ENCODE measurements at places on chromosomes 7 and 10. TPM values are rescaled to one million over a fixed set of nuclear protein-coding genes. Genes with fewer than 3 reads are reported as not detected.

The CCDC3 gene
- polyA plus RNA-seq = 8.4 TPM

The DEPP1 gene
- 13.4 TPM for polyA plus RNA-seq

The ZC3HAV1L gene
- polyA plus RNA-seq = 13.1 TPM

The COBL gene
- 30.5 TPM for polyA plus RNA-seq

The CUTC gene
- 26.4 TPM for polyA plus RNA-seq

The FRMD4A gene
- 19.8 TPM for polyA plus RNA-seq

The DNAJC30 gene
- 7.9 TPM for polyA plus RNA-seq

The GIMAP6 gene
- 10.7 TPM for polyA plus RNA-seq

The TCAF2 gene
- polyA plus RNA-seq = 0.99 TPM

The C7orf57 gene
- 0.28 TPM for polyA plus RNA-seq

The ALOX5 gene
- 17.6 TPM for polyA plus RNA-seq

The PCLO gene
- polyA plus RNA-seq = 10.7 TPM

The SRI gene
- 315 TPM for polyA plus RNA-seq

- peaks cover 4% of the 10 kb centered on the region for H3K36me3 ChIP-seq
- no peaks in the 10 kb centered on the region for H3K4me1 ChIP-seq
- no peak overlapping the region for H3K4me3 ChIP-seq
These were observed 74.8 kb upstream of the RPA3 start for GRCh38 chr7:7793249-7793648.

DNA sequence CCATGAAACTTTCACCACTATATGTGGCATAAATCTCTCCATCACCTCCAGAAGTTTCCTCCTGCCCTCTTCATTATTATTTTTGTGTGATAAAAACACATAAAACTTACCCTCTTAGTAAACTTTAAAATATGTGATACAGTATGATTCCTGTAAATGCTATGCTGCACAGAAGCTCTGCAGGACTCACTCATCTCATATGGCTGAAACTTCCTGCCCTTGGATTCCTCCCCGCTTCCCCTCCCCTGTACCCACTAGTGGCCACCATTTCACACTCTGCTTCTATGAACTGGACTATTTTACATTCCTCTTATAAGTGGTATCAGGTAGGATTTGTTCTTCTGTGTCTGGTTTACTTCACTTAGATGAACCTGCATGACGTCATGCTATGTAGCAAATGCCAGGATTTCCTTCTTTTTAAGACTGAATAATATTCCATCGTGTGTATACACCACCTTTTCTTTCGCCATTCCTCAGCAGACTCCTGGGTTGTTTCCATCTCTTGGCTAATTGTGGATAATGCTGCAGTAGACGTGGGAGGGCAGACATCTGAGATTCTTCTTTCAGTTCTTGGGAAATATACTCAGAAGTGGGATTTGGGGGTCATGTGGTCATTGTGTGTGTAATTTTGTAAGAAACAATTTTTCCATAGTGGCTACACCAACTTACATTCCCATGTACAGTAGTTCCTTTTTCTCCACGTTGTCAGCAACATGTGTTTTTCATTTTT is 335.2 kb downstream of the SDK1 start:
- H3K27ac ChIP-seq = no peak overlapping the region
- no peaks in the 10 kb centered on the region for H3K4me1 ChIP-seq
- H3K36me3 ChIP-seq = no peaks in the 10 kb centered on the region

- no peaks in the 10 kb centered on the region for H3K27me3 ChIP-seq
- H3K36me3 ChIP-seq = no peaks in the 10 kb centered on the region
- peak; percentile 90 for DNase-seq
- H3K27ac ChIP-seq = peak within 1 kb of the TSS; percentile 78
- peaks cover 6% of the 10 kb centered on the region for H3K4me1 ChIP-seq
These were observed at the start of gene FKBP9 for GRCh38 chr7:32957326-32958045. Gene FKBP9, plus strand, starts transcription at chr7:32957440. Its CDS starts 134 bp downstream, at chr7:32957574.

GRCh38 chr10:88042160-88043100 is 179.0 kb downstream of the PTEN start:
- H3K27ac ChIP-seq = peak overlapping the region; percentile 56
- DNase-seq = no peak
- H3K27me3 ChIP-seq = no peaks in the 10 kb centered on the region
- no peaks in the 10 kb centered on the region for H3K36me3 ChIP-seq

- H3K36me3 ChIP-seq = peaks cover 37% of the 10 kb centered on the region
- no peak overlapping the region for H3K4me3 ChIP-seq
- no peak for DNase-seq
- no peaks in the 10 kb centered on the region for H3K4me1 ChIP-seq
These were observed 11.8 kb downstream of the AGK start for GRCh38 chr7:141562972-141563371.

DNA sequence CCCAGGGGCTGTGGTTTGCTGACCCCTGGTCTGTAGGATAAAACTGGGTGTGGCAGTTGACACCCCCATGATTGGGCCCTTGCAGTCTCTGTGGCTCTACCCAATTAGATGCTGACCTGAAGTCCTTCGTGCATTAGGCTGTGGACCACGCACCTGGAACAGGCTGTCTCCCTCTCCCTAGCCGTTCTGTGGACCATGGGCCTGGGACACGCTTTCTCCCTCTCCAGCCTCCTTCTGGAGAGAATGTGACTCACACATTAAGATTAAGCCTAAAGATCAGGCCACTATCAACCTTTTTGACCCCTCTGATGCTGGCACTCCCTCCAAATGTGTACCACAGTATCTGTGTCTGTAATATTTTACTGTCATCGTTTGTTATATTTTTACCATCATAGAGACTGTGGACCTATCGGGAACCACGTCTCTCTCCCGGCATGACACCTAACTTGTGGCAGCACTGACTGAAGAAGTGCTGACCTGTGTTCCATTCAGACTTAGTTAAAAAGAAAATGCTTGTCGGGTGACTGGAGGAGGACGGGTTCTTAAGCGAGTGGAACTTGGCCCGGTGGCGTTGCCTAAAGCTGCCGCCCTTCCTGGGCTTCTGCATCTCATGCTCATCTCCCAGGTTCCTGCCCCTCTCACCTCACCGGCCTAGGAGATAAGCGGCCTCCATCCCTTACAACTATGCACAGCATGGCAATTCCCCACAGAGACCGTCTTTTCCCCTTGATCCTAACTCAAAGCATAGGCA is 92.8 kb downstream of the WDR37 start:
- no peaks in the 10 kb centered on the region for H3K36me3 ChIP-seq
- no peak overlapping the region for H3K4me3 ChIP-seq
- no peak overlapping the region for H3K27ac ChIP-seq
- H3K4me1 ChIP-seq = no peaks in the 10 kb centered on the region
- no peak for DNase-seq
- H3K27me3 ChIP-seq = no peaks in the 10 kb centered on the region

GRCh38 chr10:99777918-99778714 is 4.3 kb upstream of the ABCC2 start:
- H3K36me3 ChIP-seq = no peaks in the 10 kb centered on the region
- DNase-seq = peak; percentile 69
- H3K27me3 ChIP-seq = no peaks in the 10 kb centered on the region
- H3K27ac ChIP-seq = peak overlapping the region; percentile 95
- peaks cover 54% of the 10 kb centered on the region for H3K4me1 ChIP-seq
- H3K4me3 ChIP-seq = no peak overlapping the region

GRCh38 chr7:80134536-80135308 is at the start of gene GNAI1:
Gene GNAI1, plus strand, starts transcription at chr7:80134831. Its CDS starts 330 bp downstream, at chr7:80135161.
- peak; percentile 81 for DNase-seq
- no peaks in the 10 kb centered on the region for H3K27me3 ChIP-seq
- H3K27ac ChIP-seq = peak within 1 kb of the TSS; percentile 73
- H3K4me3 ChIP-seq = peak within 1 kb of the TSS; percentile 96
- peaks cover 3% of the 10 kb centered on the region for H3K4me1 ChIP-seq

GRCh38 chr7:156147756-156148504 is 335.7 kb upstream of the SHH start:
- DNase-seq = no peak
- H3K36me3 ChIP-seq = no peaks in the 10 kb centered on the region
- no peaks in the 10 kb centered on the region for H3K27me3 ChIP-seq

- H3K4me3 ChIP-seq = no peak overlapping the region
- H3K4me1 ChIP-seq = no peaks in the 10 kb centered on the region
- no peak overlapping the region for H3K27ac ChIP-seq
- H3K36me3 ChIP-seq = no peaks in the 10 kb centered on the region
- no peak for DNase-seq
These were observed 27.9 kb upstream of the WDR11 start for GRCh38 chr10:120823266-120823665.

GRCh38 chr7:94957061-94957460 is 49.7 kb downstream of the PPP1R9A start:
- H3K36me3 ChIP-seq = no peaks in the 10 kb centered on the region
- peak overlapping the region; percentile 60 for H3K27ac ChIP-seq
- H3K4me1 ChIP-seq = peaks cover 9% of the 10 kb centered on the region
- no peak overlapping the region for H3K4me3 ChIP-seq
- DNase-seq = peak; percentile 70
- H3K27me3 ChIP-seq = no peaks in the 10 kb centered on the region

- no peaks in the 10 kb centered on the region for H3K36me3 ChIP-seq
- no peak overlapping the region for H3K4me3 ChIP-seq
- DNase-seq = no peak
- no peaks in the 10 kb centered on the region for H3K27me3 ChIP-seq
These were observed 236.6 kb upstream of the MYO3A start for GRCh38 chr10:25697412-25697811.

DNA sequence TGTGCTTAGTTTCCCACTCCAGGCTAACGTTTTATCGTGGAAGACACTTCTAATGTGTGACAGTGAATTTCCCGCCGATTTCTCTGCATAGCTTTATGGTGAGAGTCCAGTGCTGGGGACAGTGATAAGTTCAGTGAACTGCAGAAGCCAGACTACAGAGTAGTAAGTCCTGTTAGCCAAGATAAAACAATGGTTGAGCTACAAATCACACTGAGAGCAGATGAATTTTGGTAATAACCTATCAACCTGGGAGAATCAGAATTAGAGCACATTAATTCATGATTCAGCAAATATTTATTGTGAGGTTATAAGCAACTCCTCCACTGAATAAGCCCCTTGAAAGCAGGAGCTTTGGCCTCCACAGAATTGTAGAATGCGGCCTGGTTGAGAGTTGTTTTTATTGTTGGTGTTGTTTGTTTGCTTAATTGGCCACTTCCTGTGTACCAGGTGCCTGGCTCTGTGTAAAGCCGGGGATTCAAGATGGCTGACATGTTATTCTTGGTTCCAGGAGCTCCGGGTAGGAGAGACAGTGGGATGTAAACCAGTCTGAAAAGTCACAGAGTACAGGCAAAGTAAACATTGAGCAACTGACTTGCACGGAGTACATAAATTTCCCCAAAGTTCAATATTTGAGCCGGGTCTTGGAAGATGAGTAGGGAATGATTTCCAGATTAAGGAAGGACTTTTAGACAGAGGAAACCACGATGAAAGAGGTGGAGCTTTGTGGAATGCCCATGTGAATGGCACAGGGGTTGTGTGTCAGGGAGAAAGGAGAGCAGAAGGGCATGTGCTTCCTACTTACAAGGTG is 112.7 kb downstream of the SNX10 start:
- H3K4me1 ChIP-seq = peaks cover 3% of the 10 kb centered on the region
- no peaks in the 10 kb centered on the region for H3K36me3 ChIP-seq
- H3K27ac ChIP-seq = no peak overlapping the region
- no peaks in the 10 kb centered on the region for H3K27me3 ChIP-seq
- no peak overlapping the region for H3K4me3 ChIP-seq

DNA sequence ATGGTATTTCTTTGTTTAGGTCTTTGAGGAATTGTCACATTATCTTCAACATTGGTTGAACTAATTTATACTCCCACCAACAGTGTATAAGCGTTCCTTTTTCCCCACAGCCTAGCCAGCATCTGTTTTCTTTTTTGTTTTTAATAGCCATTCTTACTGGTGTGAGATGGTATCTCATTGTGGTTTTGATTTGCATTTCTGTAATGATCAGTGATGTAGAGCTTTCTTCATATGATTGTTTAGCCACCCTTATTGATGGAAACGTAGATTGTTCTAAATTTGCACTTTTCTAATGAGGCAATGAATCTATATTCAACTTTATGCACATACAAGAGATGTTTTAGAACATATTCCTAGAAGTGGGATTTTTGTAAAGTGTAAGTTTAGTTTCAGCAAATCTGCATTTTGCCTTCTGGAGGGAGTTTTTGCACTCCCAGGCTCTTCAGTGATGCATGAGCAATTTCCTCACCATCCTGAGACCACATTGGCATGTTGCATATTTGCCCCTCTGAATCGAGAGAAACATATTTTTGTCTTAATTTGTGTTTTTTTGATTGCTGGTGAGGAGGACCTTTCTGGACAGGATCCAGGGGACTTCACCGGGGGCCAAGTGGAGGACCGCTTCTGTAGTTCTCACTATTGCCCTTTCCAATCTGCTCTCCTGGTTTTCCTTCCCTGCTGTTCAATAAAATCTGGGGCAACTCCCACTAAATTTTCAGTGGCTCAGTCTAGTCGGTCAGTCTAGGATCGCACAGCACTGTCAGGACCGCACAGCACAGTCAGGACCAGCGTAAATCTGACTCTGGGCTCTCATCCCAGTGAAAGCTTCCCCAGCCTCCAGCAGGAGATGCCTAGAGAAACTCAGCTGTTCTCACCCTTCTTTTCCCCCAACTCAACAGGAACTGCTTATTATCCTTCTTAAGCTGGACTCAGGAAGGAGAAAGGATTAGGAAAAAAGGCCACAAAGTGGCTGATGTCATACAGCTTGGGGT is 157.0 kb downstream of the PTPN20 start:
- no peak overlapping the region for H3K4me3 ChIP-seq
- peaks cover 8% of the 10 kb centered on the region for H3K27me3 ChIP-seq
- H3K27ac ChIP-seq = no peak overlapping the region

DNA sequence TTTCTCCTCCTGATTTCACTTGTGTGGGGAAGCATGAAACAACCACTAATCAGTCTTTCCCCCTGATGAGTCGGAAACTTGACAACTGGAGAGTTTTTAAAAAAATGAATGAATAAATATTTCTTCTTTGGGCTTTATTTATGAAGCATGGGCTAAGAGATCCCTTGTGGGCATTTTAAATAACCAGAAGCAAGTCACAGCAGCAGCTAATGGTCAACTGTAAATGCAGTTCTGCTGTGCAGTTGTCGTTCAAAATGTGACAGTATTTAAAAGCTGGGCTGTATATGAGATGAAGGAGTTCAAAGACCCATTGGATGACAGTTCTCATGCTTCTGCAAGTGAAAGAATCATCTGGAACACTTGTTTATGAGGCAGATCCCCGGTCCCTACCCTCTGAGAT is 54.1 kb downstream of the STEAP1B start:
- no peaks in the 10 kb centered on the region for H3K36me3 ChIP-seq
- DNase-seq = no peak
- no peak overlapping the region for H3K4me3 ChIP-seq

DNA sequence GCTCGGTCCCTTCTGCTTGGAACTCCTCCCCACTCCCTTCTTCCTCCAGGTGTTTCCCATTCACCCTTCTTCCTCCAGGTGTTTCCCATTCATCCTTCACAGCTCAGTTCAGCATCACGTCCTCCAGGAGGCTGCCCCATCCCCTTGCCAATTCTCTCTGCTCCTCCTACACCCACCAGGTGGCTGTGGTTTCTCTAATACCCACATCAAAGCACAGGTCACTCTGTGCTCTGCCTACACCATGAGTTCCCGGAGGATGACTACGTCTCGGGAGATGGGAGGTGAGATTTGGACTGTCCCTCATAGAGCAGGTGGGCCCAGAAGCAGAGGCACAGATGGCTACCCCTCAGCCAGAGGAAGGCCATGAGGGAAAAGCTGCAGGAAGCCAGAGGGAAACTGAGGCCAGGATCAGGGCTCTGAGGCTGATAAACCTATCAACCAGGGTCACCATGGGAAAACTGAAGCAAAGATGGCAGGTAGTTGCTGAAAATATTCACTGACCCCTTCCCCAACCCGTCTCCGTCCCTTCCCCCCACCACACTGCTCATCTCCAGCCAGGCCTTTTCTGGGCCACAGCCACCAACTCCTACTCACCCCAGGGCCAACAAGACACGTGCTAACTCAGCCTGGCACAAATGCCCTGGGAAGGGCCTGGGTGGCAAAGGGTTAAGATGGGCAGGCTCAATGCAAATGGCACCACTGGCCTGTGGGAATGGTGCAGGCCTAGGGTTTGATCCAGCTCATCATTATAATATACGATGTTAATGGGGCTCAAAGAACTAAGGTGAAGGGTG is 56.6 kb upstream of the CPXM2 start:
- H3K36me3 ChIP-seq = no peaks in the 10 kb centered on the region
- H3K4me3 ChIP-seq = no peak overlapping the region
- H3K4me1 ChIP-seq = no peaks in the 10 kb centered on the region
- DNase-seq = no peak
- peaks cover 7% of the 10 kb centered on the region for H3K27me3 ChIP-seq
